ENCODE measurements at places on chromosomes 11 and 22.

DNA sequence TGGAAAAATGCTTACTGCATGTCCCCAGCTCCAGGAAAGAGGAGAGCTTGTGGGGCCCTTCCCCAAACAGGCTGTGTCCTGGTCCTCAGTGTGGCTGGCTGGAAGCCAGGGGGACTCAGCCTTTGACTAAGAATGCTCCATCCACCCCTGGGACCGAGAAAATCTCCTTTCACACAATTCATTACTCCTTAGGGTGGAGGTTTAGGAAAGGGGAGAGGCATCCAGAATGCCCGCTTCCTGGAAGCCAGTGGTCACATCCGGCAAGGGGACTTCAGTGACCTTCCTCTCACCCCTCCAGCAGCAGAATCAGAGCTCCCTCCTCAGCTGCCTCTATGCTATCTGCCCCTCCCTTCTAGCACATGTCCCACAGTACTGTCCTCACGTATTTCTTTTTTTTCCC, 21.9 kb downstream of the ATG16L2 start:
- no peak for DNase-seq

DNA sequence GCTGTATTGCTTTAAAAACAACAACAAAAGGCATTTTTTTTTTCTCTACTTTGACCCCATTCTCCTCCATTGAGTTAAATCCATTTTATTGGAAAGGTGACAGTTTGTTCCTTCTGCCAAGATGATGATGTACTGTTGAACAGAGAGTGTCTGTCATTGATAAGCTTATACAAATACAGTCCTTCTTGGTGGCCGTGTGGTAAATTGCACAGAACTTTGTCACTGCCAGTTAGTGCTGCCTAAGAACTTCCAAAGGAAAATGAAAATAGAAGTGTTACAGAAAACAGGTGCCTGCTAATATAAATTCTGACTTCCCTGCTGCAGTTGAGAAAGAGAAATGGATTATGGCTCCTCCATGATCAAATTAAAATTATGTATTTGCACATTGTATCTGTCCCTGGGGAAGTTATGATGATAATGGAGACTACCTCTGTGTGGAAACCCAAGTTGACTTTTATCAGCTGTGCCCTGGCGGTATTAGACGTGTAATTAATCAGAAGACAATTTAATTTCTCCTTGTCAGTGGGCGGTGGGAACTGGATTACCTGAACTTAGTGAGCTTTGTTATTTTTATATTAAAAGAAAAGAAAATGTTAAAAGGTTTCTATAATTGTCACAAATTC, 546.7 kb downstream of the CNTN5 start:
- DNase-seq, result no peak

DNA sequence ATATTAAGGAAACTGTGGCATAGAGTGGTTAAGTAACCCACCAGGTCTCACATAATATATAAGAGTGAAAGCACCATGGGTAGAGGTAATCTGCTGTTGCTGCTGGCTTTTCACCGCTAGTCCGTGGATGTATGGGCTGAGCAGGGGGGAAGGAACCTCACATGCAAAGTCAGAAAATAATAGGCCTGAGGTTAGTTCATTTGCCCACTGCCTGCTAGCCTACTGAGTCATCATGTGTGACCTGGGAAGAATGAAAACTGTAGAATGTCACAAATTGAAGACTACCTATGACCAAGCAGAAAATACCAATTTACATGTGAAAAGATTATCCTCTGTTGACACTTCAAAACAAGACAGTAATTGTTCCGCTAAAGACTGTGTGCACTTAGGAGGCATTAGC, 560.1 kb upstream of the FAT3 start:
- DNase-seq, result no peak

- DNase-seq, result no peak
Observed at GRCh38 chr11:30583476-30584280, 2.5 kb downstream of the MPPED2 start.

GRCh38 chr11:71519546-71519945, 7.5 kb upstream of the KRTAP5-7 start:
- DNase-seq, result no peak

DNA sequence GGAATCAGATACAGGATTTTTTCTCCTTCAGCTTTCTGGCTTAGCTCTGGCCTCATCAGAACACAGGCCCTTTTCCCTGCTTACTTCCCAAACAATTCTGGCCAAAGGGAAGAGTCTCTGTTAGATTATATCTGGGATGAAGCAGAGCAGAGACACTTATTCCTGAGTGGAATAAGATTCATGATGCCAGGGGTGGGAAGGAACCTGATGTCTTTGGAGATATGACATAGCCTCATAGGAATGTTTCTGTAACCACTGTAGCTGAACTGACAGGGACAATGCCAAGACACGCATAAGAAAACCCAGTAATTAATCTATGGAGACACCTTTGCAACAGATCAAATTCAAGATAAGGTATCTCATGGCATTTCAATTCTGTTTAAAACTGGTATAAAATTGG, 177.1 kb upstream of the RAG2 start:
- no peak for DNase-seq

DNA sequence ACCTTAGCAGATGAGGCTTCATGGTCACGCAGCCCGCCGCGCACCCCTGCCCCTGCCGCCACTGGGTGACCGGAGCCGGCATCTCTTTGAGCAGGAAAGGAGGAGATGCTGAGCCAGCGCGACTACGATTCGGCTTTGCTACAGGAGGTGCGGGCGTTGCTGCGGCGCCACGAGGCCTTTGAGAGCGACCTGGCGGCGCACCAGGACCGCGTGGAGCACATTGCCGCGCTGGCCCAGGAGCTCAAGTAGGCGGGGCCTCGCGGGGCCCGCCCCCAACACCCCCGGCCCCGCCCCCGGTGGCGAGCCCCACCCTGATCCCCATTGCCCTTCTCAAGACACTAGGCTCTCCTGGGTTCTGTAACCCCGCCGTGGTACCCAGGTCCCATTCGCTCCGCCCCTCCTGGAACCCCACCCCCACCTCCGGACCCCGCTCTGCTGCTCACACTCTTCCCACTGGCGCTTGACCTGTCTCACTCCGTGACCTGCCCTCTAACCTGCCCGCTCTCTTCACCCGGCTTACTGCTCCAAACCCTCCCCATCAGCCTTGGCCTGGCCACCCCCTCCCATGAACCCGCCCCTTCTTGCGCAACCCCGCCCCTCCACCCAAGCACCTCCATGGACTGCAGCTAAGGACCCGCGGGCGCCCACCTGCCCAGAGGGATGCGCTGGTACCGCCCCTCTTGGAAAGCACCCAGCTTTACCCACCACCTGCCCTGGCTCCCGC, 9.1 kb downstream of the CTSF start:
- no peak for DNase-seq

- DNase-seq, result no peak
Observed at GRCh38 chr11:64183890-64184289, 2.1 kb upstream of the STIP1 start.

DNA sequence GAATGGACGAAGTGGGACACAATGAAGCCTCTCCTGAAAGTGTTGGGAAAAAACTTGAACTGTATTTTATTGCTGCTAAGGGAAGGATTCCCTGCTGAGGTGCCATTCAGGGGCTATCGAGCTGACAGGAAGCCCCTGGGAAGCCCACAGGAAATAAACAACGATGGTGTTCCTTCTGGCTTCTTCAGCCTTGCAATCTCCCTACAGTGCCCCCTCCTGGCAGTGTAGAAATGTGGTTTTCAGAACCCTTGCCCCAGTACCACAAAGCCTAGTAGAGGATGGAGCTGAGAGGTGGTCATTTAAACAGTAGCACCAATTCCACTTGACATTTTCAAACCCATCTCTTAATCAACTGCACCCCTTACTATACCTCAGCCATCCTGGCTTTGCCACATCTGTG, 676.7 kb upstream of the ARHGAP42 start:
- DNase-seq, result no peak

GRCh38 chr11:64723907-64724862, 1.2 kb upstream of the NRXN2 start:
- DNase-seq, result no peak

DNA sequence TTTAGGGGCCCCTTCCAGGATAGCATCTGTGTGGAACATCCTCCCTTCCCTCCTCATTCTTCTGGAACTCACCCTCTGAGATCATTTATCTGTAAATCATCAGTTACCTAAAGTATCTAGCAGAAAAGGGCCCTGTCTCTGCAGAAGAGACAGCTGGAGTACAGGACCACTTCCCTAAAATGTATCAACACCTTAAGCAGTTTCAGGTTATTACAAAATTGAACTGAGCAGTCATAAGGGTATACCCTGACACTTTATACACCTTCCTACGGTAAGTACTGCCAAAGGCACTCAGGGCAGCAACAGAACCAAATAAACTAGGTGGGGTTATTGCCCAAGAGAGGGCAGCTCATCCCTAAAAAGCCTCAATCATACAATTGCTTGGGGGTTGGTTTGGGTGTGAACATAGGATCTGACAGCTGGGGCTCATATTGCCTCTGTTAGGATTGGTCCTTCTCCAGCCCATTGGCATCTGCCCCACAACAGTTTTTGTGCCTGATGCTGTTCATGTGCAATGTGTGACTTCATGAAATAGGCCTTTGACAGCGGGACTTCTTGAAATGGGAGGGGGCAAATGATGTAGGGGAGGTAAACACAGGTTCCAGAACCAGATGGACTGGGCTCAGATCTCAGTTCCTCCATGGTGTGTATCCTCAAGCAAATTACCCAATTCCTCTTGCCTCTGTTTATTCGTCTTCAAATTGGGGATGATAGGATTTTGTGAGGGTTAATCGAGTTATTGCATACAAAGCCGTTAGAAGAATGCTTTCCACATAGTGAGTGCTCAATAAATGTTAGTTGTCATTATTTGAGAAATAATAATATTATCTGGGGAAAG, 2.9 kb downstream of the POU2AF3 start:
- DNase-seq, result no peak

DNA sequence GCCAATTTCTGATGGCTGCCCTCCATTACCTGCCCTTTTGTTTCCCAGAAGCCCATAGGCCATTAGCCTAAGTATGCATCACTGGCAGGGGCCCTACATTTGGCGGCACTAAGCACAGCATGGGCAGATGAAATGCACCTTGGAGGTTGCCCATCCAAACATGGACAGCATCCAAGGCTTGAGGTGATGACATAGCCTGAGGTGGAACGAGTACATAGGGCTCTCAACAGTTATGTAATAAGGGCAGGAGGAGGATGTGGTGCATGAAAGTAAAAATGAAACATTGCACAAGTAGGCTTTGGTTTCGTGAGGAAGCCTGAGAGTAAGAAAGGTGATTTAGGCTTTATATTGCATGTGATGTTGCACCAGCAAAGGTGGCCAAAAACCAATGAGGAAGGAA, 148.1 kb downstream of the FAM76B start:
- no peak for DNase-seq

GRCh38 chr11:89321401-89321800, 143.7 kb downstream of the TYR start:
- DNase-seq, result no peak

GRCh38 chr22:26559961-26560575, 29.9 kb downstream of the TPST2 start:
- DNase-seq, result no peak

DNA sequence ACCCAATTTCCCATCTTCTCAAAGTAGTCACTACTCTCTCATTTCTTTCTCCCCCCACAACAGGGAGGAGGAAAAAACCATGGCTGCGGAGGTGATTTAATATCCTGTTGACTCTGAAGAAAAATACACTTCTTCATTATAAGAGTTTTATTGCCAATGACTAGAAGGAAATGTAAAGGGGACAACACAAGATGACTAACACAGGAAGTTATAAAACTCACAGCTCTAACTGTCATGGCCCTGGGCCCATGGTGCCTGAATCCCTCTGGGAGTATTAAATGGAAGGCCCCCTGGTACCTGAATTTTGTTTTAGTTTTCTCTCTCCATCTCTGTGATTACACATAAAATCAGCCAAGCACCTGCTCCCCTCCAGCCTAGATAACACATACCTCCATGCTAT, 352.8 kb upstream of the FAT3 start:
- peak; percentile 21 for DNase-seq

DNA sequence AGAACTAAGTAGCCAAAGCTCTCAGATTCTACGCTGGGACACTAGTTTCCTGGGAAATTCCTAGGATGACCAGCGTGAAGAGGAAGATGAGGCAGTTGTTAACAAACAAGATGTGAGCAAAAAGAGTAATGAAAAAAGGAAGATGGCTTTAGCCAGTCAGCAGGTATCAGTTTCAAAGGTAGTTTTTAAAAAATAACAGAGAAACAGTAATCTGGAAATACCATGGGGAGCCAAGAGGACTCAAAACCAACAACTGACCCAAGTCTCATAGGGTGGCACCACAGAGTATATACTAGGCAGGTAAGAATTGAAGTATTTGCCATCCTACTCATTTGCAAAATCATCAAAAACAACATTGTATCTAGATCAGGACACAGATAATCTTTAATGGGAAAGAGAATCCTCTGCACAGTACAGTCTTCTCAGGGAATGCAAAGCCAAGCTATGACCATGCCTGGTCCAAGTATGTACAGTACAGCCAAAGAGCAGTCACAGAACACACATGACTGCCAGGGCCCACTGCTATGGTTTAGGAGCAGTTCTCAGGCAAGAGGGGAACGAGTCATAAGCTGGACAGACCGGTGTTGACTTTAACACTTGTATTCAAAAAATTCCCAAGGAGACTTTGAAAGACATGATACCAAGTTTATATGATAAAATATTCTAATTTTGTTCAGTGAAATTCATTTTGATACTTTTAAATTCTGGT, 20.6 kb downstream of the MSANTD4 start:
- no peak for DNase-seq

- no peak for DNase-seq
Observed at GRCh38 chr11:35780951-35781860, 118.6 kb downstream of the TRIM44 start.

DNA sequence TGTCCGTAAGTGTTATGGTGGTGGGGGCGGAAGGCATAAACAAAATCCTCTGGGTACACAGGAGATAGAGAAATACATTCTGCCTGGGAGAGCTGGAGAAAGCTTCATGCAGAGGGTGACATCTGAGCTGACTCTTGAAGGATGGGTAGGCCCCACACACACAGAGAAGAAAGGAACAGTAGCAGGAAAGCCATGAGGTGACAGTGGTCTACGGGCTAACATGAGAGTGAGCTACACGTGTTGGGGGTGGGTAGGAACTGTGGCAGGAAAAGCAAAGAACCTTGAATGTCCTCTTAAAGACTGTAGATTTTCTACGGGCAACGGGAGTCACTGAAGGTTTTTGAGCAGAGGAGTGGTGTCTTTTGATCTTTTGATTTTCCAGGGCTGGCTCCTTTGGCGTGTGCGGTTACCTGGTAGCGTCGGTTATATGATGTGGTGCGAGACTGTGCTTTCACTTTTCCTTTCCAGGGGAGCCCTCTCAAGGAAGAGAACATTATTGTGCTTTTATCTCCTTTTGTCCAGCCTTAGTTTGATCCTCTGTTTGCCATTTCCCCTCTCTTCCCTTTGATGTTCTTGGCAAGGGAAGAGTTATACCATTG, 39.7 kb downstream of the ADAMTS8 start:
- no peak for DNase-seq

GRCh38 chr11:119741369-119742262, 12.6 kb upstream of the NECTIN1 start:
- DNase-seq, result peak; percentile 56

- DNase-seq, result no peak
Observed at GRCh38 chr11:9042488-9042887, 38.7 kb upstream of the NRIP3 start.

DNA sequence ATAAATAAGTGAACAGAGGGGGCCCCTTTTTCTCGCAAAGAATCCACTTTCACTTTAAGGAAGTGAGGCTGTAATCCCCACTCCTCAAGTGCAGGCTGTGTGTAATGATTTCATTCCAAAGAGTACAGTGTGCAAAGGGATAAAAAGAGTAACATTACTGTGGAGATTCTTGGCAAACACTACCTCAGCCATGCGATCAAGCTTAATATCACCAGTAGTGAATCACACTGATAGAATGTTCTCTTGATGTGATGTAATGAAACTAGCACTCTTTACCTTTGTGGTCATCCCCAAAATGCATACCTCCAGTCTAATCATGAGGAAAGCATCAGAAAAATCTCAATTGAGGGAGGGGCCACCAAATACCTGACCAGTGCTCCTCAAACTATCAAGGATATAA, 246.1 kb upstream of the CHORDC1 start:
- no peak for DNase-seq
